AG08396 (cell line): ENCODE measurements at places on chromosomes 11 and 22.

DNA sequence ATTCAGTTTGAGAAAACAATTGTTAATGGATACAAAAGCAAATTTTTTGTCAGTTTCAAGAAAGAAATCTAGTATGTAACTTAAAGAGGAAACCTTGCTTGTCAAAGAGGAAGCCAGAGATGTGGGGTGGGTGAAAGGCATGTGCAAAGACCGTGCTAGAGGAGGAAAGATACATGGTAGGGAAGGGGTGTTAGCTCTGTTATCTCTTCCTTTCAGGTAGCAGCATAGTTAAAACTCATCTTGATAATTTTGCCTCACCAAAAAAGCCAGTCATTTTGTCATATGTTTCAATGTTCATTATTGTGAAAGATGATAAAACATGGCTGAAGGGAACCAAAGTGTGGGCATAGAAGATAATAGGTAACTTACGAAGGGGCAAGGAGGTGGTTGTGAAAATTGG, 2.6 kb upstream of the MS4A2 start:
- DNase-seq: no peak

GRCh38 chr22:48592066-48592345, 1235.7 kb downstream of the BRD1 start:
- no peak for DNase-seq

DNA sequence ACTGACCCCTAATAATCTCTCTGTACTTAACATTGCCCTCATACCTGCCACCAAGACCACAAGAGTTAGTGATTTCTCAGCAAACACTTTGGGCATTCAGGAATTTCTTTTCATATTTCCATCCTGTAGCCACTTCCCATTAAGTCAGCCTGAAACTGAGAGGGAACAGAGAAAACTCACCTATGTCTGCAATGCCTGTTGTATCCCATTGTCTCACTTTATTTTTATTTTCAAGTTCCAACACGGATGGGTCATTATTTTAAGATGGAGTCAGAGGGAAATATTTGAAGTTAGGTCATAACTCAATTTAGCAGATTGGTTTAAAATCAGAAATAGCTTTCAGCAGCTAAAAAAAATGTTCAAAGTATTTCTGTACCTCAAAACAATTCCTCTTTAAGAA, 937.8 kb upstream of the CHORDC1 start:
- DNase-seq: no peak

DNA sequence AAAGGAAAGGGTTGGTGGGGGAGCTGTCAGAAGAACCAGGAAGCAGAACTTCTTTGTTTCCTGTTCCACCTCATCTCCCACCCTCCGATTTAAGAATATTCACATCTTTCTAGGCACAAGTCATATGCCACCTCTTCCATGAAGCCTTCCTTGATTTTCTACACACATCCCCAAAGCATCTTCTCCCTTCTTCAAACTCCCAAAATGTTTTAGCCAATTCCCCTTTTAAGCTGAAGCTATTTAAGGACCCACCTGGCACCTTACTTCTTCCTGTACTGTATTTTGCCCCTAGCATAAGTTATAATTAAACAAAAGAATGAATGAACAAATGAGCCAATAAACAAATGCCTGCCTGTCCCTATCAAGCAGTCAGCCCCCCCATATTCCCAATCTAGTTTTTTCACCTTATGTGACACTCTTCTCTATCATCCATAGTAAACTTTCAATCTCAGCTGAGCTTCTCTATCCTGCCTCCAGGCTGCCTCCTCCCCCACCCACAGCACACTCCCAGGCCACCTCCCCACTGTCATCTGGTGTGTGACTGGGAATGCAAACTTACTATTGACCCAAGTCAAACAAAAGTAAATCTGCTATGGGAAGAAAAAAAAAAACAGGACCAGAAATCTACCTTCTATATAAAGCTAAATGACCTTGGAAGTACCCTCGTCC, 3.9 kb downstream of the TNKS1BP1 start:
- DNase-seq: no peak

- no peak for DNase-seq
Measured at GRCh38 chr11:117671370-117671769, 125.6 kb downstream of the DSCAML1 start.

DNA sequence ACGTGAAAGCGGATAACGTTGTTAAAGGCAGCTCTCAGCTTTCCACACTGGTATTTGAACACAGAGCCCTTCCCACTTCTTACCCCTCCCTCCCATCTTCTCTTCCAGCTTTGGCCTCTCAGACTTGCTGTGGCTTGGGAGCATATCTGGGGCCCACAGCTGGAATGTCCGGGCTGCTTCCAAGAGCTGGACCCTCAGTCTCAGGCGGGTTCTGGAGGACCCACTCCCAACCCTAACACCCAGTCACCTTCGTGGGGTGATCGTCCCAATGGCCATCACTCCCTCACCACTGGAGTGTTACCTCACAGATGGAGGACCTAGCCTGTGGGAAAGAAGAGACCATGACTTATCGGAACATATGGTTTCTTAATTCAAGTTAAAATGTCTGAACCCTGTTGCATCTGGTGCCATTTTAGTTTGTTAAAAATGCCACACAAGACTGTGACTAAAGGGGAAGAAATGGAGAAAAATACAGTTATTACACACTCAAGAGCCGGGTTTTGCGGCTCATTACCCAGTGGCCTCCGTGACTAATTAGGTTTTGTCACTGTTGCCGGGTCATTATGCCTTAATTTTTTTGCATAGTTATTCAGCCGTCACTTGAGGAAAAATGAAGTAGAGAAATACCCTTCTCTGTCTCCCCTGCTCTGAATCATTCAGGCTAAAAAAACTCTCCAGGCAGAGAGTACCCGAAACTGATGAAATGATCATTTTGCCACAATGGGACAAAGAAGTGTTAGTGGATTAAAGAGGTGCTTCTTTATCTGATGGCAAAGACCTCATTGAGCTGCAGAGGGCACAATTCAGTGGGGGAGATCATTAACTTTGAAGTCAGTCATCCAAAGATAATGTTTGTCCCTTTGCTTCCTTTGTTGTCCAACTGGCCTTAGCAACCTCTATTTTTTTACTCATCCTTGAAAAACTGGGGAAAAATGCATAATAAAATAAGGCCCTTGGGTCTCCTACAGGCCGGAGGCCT, 87.2 kb upstream of the HTATIP2 start:
- DNase-seq: no peak

- no peak for DNase-seq
Measured at GRCh38 chr11:132770829-132771530, 761.3 kb downstream of the OPCML start.

DNA sequence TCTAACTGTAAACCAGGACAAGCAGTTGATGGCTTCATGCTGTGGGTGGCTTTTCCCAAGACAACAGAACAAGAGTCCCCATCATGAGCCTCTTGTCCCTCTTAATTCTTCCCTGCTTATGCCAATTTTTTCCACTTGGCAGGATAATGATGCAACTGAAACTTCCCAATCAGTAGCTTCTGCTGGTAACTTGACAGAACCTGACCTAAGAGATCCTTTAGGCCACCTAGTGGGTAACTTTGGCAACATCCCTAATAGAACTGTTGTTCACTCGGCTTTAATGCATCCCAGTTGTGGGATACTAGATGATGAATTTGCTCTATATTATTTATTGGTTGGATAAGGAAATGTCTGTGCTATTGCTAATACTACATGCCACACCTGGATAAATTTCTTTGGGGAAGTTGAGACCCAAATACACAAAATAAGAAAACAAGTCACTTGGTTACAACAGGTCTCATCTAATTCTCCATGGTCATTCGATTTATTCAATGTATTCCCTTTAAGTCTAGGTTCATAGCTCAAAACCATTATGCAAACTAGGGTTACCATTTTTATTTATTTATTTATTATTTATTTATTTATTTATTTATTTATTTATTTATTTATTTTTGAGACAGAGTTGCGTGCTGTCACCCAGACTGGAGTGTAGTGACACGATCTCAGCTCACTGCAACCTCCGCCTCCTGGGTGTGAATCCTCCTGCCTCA, 41.4 kb upstream of the NFAM1 start:
- peak; percentile 49 for DNase-seq

DNA sequence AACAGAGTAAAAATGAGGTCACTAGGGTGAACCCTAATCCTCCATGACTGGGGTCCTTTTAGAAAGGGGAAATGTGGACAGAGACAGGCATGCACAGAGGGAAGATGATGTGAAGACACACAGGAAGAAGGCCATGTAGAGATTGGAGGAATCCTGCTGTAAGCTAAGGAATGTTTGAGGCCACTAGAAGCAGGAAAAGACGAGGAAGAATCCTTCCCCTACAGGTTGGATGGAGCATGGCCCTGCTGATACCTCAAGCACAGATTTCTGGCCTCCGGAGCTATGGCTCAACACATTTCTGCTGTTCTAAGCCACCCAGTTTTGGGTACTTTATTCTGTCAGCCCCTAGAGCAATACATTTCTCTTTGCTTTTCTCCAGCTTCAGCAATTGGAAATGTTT, 486.9 kb downstream of the MIAT start:
- DNase-seq: no peak

- DNase-seq: no peak
Measured at GRCh38 chr22:29098296-29098695, 25.5 kb downstream of the KREMEN1 start.

DNA sequence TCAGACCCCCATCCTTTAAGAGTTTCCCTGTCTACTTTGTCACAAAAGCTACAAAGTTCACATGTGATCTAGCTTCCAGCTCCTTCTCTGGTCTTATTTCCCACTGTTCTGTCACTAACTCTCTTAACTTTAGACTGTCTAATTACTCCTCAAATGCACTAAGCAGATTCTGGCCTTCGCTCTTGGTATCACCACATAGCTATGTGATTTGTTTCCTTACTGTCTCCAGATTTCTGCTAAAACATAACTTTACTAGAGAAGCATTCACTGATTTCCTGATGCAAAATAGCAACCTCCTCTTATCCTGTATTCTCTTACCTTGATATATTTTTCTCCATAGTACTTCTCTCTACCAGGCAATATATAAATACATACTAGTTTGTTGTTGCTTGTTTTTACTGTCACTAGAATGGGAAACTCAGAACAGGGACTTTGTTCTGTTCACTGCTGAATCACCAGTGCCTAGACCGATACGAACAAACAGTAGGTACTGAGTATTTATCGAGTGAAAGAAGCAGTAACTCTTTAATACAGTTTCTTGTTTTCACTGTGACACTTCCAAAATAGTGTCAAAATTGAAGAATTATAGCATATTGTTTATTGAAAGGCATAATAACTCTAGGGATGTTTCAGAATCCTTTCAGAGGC, 205.6 kb downstream of the DDX10 start:
- DNase-seq: peak; percentile 9

DNA sequence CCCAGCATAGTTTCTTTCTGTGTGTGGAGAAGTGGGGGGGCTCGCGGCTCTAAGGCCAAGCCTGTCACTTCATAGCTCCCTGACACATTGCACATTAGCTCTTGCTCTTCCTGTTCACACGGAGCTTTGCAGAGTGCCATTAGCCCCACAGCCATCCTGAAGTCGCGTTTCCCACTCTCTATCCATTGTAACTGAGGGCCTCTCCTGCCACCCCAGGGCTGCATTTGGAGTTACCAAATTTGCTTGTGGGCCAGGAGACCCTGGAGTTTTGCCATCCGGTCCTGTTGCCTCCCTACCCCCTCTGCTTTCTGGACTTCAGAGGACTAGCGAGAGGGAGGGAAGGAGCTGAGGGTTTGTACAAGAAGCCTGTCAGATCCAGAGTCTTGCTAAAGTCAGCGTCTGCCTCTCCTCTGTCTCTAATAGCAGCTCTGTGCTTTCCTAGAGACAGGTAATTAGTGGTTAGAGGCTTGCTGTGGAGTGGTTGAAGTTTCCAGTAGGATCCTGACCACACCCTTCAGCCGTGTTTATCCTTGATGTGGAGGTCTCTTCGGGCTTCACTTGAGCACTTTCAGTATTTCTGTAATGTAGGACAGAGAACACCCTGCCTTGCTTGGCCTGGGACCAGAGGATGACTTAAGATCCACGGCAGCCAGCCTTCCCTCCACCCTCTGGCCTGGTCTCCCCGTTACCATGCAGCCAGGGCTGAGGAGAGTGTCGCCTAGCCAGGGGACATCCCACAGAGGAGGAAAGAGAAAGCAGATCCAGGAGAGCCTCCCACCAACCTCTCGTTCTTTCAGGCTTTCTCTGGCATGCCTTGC, 14.1 kb downstream of the DCPS start:
- DNase-seq: peak; percentile 81

- no peak for DNase-seq
Measured at GRCh38 chr11:113253406-113253805, 61.0 kb upstream of the TTC12 start.

DNA sequence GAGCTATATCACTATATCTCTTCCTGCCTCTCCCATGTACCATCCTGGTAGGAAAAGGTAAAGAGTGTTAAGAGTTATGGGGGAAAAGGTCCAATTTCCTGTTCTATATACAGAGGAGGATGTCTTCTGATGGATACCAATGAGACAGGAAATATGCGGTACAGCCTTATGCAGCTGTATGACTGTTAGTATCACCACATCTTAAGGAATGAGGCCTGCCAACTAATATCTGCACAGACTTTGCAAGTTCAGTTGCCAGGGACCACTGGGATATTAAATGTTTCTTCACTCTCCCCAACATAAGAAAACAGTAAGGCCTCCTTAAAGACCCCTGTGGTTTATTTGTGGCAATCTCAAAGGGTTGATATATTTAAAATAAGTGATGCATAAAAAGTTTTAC, 1182.5 kb downstream of the LRRC4C start:
- DNase-seq: no peak

- no peak for DNase-seq
Measured at GRCh38 chr22:27270818-27271510, 530.6 kb downstream of the MN1 start.

- DNase-seq: no peak
Measured at GRCh38 chr11:1927026-1927847, 7.7 kb downstream of the TNNT3 start.

DNA sequence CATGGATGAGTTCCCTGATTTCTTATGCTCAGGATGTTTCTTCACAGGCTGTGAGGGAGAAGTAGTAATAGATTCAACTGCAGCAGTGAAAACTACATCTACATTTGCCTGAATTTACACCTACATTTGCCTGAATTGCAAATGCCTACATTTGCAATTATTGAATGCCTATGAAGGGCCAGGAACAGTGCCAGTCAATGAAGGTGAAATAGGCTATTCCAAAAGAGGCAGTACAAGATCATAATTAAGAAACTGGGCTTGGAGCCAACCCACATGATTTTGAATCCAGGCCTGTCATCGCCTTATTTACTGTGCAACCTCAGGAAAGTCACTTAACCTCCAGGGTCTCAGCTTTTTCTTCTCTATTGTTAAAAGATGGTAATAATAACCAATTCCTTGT, 1353.3 kb downstream of the FAM181B start:
- no peak for DNase-seq

DNA sequence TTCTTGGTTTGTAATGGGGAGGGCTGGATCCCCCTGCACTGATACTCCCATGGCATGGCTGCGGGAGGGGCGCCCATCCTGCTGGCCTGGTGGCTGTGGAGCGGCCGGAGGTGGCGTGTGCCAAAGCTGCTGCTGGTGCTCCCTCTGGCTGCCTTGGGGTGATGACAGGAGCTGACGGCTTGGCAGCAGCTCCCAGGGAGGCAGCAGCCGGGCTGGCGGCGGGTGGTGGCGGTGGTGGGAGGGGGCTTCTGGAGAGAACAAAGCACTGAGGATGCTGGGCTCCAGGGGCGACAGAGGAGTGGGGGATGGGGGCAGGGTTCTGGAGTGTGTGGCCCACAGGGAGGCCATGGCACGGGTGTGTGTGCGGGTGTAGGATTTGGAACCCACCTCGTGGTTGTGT, 11.4 kb upstream of the MPPED1 start:
- no peak for DNase-seq

- peak; percentile 23 for DNase-seq
Measured at GRCh38 chr11:9399466-9399865, 15.0 kb downstream of the IPO7 start.

- no peak for DNase-seq
Measured at GRCh38 chr11:2880646-2881045, 4.9 kb downstream of the CDKN1C start.
